Pulmonary artery endothelial cell (primary cell): ENCODE measurements at places on chromosomes 6 and 20. TPM values are rescaled to one million over a fixed set of nuclear protein-coding genes. Genes with fewer than 3 reads are reported as not detected.

The TMEM244 gene
- not detected in 2 replicates for total RNA-seq

The COL9A1 gene
- total RNA-seq, result not detected in 2 replicates

The CFAP61 gene
- total RNA-seq, result not detected in 2 replicates

The ECT2L gene
- total RNA-seq, result not detected in 2 replicates

The LPA gene
- total RNA-seq, result not detected in 2 replicates

The LY86 gene
- total RNA-seq, result not detected in 2 replicates

The EPPIN gene
- total RNA-seq, result not detected in 2 replicates

The PTGIS gene
- total RNA-seq, result 1.8 and 8.1 TPM in 2 replicates

The SEL1L2 gene
- total RNA-seq, result not detected in 2 replicates

The KIF25 gene
- total RNA-seq, result not detected in 2 replicates

The LRRC73 gene
- 0.14 and 0.20 TPM in 2 replicates for total RNA-seq

The SIRPD gene
- total RNA-seq, result not detected in 2 replicates

- no peak for DNase-seq
Measured at GRCh38 chr20:33664762-33665144, 2.0 kb upstream of the ACTL10 start.

- DNase-seq, result no peak
Measured at GRCh38 chr20:11581271-11581670, 336.4 kb upstream of the BTBD3 start.

DNA sequence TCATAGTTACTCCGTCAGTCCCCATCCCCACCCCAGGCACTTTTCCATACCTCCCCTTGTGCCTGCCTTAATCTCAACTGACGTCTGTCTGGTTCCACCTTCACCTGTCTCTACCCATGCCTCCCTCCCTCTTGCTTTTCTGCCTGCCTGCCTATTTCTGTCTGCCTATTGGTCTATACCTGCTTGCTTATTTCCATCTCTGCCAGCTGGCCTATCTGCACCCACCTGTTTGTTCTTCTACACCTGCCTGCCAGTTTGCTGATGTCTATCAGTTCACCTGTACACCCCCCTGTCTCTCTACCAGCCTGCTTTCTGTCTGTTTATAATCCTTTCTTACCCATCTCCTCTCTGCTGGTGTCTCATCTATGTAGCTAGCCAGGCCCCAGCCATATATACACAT, 87.5 kb downstream of the RALGAPA2 start:
- no peak for DNase-seq

- no peak for DNase-seq
Measured at GRCh38 chr6:44356487-44356886, 14.0 kb downstream of the SPATS1 start.

GRCh38 chr6:21785164-21785563, 191.6 kb downstream of the SOX4 start:
- DNase-seq, result no peak

- DNase-seq, result no peak
Measured at GRCh38 chr20:17226410-17227218, at the start of gene PCSK2. Gene PCSK2, plus strand, starts transcription at chr20:17227040. Its CDS starts 266 bp downstream, at chr20:17227306.

DNA sequence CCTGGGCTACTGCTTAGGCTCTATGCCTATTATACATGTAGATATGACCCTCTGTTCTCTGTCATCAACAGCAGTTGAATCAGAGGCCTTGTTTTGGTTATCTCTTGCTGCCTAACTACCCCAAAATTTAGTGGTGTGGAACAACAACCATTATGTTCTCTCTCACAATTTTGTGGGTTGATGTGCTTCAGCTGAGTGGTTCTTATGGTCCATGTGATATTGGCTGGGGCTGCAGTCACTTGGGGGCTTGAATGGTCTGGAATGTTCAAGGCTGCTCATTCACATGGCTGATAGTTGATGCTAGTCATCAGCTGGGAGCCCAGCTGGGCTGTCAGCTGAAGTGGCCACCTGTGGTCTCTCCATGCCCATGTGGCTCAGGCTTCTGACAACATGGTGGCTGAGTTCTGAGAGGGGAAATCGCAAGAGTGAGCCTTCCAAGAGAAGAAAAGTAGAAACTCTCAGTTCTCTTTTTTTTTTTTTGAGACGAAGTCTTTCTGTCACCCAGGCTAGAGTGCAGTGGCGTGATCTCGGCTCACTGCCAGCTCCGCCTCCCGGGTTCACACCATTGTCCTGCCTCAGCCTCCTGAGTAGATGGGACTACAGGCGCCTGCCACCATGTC, 47.8 kb downstream of the SHLD1 start:
- DNase-seq, result no peak

GRCh38 chr6:88311561-88311960, 145.4 kb upstream of the CNR1 start:
- no peak for DNase-seq

DNA sequence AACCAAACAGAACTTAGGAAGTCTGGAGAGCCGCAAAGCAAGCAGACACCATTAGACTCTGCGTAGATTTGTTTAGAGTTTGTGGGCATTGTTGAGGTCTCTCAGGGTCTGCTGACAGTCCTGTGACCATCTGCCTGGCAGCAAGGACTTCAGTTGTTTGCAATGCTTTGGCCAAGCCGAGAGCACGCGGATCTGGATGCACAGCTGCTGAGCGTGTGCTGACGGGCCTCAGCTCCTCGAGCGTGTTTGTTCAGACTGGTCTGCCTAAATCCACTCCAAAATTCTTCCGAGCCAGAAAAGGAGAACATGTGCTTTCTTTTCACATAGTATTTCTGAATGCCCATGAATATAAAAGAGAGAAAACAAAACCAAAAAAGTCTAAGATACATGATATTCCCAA, 159.0 kb downstream of the ZNF217 start:
- no peak for DNase-seq

GRCh38 chr6:138592749-138593123, 93.4 kb upstream of the NHSL1 start:
- no peak for DNase-seq

DNA sequence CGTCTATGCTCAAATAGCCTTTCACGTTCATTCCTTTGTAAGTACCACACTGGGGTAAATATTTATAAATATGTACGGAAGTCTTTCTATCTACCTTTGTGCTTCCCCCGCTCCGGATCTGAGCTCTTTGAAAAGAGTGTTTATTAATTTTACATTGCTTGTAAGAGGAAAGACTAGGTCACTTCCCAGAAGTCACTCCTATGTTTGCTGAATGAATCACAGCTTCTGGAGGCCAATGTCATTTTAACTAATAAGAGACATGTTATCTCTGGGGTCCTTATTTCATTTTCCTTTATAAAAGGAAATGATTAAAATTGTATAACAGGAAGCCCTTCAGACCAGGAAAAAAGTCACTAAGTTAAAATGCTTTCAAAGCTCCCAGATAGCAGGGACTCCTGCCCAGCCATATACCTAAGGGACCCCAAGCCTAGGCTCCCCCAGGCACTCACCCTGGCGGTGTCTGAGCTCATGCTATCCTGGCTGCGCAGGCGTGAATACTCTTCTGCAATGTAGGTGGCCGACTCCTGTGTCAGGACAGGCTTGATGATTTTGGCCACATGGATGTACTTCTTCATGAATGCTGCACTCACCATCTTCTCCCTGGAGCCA, 12.6 kb downstream of the MCM3 start:
- DNase-seq, result peak; percentile 68

GRCh38 chr20:60313614-60314013, 355.4 kb downstream of the CDH26 start:
- no peak for DNase-seq

DNA sequence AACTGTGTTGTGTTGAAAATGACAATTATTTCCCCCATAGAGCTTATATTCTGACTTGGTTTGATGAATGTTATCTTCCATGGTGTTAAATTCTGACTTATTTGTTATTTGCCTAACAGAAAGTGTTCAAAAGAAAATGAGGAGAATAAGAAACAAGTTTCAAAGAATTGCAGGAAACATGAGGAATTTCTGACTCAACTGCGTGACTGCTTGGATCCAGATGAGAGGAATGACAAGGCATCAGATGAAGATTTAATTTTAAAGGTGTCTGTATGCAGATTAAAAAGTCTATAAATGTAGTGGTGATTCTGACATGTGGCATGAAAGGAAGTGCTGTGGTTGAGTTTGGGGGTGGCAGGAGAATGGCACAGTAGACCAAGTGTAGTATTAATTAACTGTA, 50.6 kb downstream of the CCDC170 start:
- peak; percentile 39 for DNase-seq

DNA sequence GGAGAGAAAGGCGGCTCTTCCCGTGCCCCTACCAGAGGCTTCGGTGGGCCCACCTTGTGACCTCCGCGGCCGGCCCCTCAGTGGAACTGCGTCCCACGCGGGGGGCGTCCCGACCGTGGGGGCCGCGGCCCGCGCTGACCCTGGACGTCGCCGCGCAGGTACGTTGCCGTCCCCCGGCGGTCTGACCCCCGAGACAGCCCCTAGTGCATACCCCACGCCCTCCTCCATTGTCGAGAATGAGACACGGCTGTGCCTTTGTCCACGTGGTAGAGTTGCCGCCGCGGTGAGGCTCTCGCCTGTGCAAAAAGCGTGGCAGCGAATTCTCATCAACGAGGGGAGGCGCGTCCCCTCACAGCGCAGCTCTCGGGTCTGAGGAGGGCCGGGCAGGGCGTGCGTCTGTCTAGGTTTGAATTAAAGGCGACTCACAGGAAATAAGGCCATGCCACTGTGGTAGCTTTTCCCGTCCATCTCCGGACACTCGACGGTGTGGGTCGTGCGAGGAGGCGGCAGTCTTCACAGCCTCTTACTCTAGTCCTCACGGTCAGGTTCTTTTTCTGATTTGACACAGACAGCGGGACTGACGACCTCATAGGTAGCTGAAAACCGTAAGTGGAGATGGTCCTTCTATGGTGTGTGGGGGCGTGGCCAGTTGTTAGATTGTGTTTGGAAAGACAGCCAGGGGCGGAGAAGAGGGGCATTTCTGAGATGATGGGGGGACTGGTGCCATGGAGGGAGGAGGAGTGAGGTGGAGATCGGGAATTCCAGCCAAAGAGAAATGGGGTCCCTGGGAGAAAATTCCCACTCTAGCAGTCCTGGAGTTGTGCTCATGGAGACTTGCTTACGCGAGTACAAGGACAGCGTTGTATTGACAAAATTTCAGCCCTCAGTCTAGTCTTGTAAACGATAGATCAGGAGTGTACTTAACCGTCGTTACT, 580 bp downstream of the NXT1 start:
- DNase-seq, result no peak

- DNase-seq, result no peak
Measured at GRCh38 chr6:139029470-139030227, 1.1 kb downstream of the ABRACL start.

- no peak for DNase-seq
Measured at GRCh38 chr6:84118191-84118590, 84.6 kb downstream of the MRAP2 start.

DNA sequence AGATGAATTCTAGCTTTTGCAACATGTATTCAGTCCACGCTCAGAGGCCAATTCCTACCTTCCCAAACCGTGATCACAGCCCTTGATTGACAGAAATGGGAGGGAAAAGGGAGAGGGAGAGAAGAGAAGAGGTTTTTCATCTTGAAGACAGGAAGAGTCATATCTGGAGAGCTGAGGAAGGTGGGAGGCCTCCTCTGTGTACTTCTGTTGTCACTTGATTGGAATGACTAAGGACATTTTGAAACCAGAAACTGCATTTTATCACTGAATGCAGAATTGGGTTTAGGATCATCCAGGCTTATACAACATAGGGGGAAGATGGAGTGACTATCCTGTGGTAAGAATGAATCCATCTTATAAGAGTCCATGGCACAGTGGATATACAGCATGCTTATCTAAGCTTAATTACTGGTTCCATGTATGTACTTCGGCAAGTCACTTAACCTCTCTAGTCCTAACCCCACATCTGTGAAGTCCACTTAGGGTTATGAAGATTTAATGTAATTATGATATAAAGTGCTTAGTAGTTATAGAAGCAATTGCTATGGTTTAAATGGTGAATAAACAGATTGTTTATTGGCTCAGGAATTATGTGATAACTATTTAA, 144.0 kb downstream of the BCKDHB start:
- no peak for DNase-seq

GRCh38 chr6:119077643-119078375, 655 bp downstream of the FAM184A start:
- DNase-seq, result no peak

DNA sequence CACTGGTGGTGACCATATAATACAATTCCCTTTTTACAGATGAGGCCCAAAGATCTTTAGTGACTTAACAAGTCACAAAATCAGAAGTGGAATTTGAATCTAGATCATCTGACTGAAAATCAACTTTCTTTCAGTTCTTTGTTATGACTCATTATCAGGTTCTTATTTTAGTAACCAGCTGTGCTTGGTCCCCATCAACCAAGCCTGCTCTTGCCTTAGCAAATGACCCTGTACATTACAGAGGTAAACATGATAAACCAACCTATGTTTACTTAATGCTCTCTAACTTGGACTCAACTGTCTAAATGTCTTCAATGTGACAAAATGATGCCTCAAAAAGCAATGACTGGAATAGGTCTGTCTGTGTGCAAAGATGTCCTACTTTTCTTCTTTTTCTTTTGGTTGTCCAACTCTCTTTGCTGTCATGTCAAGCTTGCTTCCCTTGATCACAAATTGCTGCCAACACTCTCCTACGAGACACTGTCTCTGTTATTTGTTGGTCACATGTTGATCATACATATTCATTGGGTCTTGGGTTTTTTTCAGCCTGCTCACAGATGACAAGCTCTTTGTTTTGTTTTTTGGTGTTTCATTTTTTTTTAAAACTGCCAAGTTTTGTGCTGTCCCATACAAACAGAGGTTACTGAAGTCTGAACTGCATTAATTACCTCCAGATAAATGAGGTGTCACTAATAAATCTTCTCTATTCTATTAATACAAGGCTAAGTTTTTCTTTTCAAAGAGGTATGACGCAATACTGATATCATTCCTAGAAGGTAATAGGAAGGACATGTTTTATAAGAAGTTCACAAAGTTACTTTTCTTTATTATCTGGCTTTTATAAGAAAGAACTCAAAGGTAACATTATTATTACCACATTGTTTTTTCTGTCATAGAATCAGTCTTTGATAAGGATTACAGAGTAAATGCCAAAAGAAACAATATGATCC, 62.2 kb upstream of the PLN start:
- no peak for DNase-seq

DNA sequence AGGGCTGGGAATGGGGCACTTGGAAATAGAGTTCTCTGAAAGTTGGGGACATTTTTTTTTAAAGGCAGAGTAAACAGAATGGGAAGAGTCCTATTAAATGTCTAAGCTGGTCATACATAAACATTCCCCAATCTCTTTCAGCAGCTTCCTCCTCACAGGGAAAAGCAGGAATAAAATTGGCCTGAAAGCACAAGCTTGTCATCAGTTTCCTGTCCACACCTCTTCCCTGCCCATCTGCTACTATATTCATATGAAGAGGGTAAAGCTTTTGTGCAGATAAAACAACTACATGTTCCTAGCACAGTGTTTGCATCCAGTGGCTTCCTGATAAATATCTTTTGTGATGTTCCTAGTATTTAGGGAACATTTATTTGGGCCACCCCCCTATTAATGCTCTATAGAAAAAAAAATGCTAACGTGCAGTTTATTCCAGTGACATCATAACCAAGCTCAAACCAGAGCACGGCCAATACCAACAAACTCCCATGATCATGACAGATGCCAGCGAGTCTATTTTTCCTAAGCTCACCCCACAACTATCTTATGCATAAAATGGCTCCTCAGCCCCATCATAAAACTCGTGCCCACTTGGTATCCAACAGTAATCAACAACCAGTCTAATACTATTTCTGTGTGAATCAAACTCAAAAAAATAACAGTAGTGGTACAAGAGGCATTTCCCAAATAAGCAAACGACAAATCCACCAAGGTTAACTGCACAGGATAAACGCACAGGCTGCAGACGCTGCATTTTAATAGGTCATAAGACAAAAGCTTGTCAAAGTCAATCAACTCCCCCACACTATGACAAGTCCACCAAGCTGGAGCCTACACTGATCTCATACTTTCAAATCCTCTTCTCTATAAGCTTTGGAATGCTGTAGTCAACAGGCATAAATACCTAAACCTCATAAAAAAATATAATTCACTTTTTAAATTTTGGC, 95.3 kb downstream of the EPB41L2 start:
- DNase-seq, result no peak

- DNase-seq, result no peak
Measured at GRCh38 chr6:89866024-89866678, 28.1 kb upstream of the GJA10 start.
